ENCODE measurements at places on chromosomes 11 and 22.

GRCh38 chr22:46453829-46454503 is 83.5 kb downstream of the CELSR1 start:
- no peak for DNase-seq

DNA sequence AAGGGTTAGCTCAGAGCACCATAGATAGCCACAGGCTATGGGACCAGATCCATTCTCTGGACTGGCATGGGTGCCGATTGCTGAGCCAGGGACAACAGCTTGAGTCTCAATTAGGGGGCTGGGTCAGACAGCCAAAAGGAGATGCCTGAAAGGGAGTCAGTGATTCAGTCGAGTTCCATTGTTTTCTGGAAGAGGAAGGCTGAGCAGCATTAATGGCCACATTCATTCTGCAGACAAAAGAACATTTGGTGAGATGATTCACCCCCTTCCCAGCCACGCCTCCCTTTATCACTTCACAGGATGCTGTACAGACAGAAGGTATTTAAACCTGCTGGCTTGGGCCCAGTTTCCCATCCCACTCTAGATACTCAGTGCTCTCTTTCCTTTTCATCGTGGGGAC is 131.9 kb downstream of the ADAMTS15 start:
- DNase-seq = no peak

DNA sequence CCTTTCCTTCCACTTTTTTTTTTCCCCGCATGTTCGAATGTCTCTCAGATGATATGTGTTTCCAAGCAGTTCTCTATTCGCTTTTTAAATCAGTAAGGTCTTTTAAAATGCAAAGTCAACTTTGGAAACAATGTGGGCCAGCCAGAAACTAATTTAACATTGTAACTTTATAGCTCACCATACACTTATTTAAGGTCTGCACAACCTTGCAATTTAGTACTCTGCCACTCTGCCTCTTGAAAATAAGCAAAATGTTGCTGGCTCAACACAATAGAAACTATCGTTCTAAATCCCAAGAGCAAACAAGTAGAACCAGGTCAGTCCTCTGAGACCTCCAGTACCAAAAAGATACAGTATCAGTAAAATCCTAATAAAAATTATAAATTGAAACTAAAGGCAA is 109.0 kb downstream of the SIK3 start:
- no peak for DNase-seq

- no peak for DNase-seq
Measured at GRCh38 chr11:27553186-27553585, 46.6 kb upstream of the LIN7C start.

DNA sequence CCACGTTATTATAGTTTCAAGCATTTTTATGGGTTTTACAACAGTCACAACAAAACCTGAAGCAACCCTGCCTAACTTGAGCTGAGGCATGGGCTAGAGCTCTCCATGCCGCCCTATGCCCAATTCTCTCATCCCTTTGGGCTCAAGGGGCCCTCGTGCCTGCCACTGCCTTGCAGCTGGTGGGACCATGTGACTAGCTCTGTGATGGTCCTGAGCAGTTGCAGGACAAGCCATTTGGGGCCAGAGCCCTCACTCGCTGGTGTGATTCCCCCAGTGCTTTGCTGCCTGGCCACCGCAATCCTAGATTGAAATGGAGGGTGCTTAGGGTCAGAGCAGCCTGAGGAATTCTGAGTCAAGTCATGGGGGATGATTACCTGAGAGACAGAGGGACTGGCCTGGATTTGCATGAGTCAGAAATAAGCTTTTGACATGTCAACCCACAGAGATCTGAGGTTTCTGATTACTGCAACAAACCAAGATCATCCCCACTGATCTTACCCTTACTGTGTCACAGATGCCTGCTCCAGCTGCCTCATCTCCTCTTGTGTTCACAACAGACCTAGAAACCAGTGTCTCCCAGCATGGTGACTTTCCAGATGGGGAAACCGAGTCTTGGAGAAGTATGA is 323.7 kb downstream of the BRD1 start:
- no peak for DNase-seq
